Muscle of arm (tissue), 14 donors: ENCODE measurements at places on chromosomes 5 and 9. TPM values are rescaled to one million over a fixed set of nuclear protein-coding genes. Genes with fewer than 3 reads are reported as not detected.

GRCh38 chr5:175814691-175815090 lies 56.7 kb upstream of the CPLX2 start:
- DNase-seq: no peak

DNA sequence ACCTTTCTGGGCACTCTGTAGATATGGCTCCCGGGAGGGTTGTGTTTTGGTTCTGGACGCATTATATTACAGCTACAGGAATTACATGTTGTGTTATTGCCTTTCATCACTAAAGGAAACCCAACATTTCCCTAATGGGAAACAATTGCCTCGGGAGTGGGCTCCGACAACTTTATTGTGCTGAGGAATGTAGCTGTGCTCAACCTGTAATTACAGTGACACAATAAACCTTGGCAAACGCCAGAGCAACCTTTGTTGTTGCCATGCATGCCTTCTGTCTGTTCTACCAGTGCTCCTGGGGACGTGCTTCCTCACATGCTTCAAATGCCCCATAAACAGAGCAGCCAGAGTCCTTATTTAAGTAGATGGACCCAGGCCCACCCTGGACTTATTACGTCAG lies 182.4 kb downstream of the DIRAS2 start:
- no peak for DNase-seq

DNA sequence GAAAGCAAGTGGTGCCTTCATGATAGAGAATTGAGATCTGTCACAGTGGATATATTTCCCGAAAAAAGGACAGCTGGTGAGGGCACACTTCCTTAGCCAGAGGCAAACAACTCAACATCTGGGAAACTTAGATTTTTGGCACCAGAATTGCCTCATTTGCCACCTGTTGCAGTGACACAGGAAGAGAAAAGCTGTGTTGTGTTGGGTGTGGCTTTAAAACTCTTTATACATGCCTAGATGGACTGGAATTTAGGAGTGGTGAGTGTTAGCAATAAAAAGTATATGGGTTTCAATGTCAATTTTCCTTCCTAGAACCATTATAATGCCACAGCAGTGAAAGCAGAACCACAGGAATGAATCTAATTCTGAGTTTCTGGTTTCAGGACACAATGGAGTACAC lies 62.6 kb upstream of the CEMIP2 start:
- no peak for DNase-seq

GRCh38 chr5:37417347-37417746 lies 38.2 kb downstream of the WDR70 start:
- no peak for DNase-seq

The GADD45G gene
- polyA plus RNA-seq: 6.6 TPM

DNA sequence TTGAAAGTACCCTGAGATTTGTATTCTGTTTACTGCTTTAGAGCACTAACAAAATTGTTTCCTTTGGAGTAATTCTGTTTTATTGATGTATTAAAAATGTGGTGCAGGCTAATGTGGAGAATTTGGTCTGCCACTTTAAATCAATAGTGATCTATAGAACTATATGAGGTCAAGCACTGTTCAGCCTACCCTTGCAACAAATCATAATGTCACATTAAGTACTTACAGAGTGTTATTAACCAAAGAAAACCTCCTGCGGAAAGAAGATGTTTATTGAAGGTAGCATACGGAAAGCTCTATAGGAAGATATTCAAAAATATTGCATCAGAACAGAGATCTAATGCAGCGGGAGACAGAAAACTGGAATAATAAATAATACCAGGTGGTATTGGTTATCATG lies 865.0 kb upstream of the TYRP1 start:
- no peak for DNase-seq

GRCh38 chr5:158286827-158287226 lies 427.9 kb upstream of the CLINT1 start:
- no peak for DNase-seq

DNA sequence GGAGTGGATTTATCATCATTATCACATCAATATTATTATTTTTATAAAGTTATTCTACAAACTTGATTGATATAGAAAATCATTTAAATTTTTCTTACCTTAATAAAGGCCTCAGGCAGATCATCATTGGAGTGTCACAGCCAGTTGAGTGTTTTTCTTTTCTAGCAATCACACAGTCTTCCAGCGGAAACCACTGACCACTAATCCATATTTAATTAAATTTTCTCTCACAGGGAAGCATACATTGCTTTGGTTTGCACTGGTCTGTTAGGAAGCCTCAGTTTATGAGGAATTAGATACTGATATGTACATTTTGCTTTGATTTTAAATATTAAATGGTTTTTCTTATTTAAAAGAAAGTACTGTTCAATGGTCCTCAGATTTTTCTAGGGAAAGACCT lies 6.7 kb downstream of the SPZ1 start:
- no peak for DNase-seq

- DNase-seq: no peak
Observed at GRCh38 chr5:155735388-155735787, 591.6 kb upstream of the SGCD start.

GRCh38 chr5:125149110-125149509 lies 402.7 kb upstream of the ZNF608 start:
- no peak for DNase-seq

The ENC1 gene
- 22.0 TPM for polyA plus RNA-seq

The C9orf43 gene
- 0.17 TPM for polyA plus RNA-seq

The MIER3 gene
- 26.7 TPM for polyA plus RNA-seq

The ABLIM3 gene
- polyA plus RNA-seq: 70.7 TPM

The WNT8A gene
- polyA plus RNA-seq: not detected

DNA sequence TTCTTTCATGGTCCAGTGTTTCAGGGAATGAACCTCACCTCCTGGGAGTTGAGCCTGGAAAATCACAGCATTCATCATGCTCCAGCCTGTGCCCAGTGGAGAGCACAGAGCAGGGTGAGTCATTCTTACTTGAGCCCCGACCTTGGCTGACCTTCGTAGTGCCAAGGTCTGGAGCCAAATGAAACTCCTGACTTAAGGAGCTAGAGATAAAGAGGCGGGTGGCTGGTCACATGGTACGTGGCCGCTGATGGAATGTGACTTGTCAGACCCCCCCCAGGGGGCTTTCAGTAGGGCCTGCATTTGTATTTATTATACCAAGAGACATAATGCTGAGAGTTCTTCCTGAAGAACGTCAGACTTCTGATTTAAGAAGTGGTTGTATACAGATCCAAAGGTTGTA lies 15.0 kb upstream of the PIP5K1B start:
- DNase-seq: no peak

The CYLC2 gene
- polyA plus RNA-seq: not detected
